ENCODE measurements at places on chromosomes 13 and 19.

GRCh38 chr13:40984668-40985366 lies 34.3 kb downstream of the ELF1 start:
- no peak for DNase-seq

DNA sequence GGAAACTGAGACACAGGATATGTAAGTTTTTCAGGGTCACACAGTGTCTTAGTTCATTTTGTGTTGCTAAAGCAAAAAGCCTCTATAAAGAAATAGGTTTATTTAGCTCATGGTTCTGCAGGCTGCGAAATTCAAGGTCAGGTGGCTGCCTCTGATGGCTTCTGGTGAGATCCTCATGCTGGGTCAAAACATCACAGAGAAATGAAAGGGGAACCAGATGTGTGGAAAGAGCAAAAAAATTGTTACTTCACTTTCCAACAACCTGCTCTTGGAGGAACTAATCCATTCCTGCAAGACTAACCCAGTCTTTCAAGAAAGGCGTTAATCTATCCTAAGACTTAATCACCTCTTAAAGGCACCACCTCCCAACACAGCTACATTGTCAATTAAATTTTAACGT lies 64.2 kb upstream of the UBL3 start:
- DNase-seq: no peak

DNA sequence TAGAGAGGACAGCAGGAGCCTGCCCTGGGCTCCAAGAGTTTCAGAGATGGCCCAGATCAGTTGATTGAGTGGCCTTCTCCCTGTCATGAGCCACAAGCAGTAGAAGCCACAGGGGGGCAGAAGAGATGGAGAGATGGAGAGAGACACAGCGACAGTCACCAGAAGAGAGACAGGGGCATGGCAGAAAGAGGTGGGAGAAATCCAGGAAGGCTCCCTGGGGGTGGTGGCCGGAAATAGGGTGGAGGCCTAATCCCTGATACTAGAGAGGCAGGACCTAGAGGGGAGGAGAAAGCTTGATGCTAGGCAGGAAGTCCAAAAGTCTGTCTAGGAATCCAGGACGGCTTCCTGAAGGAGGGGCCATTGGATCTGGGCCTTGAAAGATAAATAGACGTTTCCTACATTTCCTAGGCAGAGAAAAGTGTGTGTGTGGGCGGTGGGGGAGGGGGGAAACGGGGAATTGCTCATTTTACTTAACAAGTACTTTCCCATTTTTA lies 9.6 kb upstream of the TPM4 start:
- no peak for DNase-seq

DNA sequence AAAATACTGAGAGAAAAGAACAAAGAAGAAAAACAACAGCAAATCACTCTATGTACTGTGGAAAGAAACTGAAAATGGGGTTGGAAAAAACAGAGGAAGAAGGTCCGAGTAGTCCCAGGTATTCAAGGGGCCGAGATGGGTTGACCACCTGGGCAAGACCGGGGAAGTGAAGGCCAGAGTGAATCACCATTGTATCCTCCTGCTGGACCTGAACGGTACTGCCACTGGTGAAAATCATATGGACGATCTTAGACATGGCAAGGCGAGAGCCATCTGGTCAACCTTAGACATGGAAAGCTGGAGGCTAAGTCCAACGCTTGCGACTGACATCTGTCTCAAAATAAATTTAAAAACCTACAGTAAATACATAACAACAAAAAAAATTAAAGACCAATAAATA lies 44.4 kb upstream of the ZNF91 start:
- DNase-seq: no peak

- DNase-seq: no peak
These were observed 518.0 kb upstream of the SGCG start for GRCh38 chr13:22662771-22663170.

DNA sequence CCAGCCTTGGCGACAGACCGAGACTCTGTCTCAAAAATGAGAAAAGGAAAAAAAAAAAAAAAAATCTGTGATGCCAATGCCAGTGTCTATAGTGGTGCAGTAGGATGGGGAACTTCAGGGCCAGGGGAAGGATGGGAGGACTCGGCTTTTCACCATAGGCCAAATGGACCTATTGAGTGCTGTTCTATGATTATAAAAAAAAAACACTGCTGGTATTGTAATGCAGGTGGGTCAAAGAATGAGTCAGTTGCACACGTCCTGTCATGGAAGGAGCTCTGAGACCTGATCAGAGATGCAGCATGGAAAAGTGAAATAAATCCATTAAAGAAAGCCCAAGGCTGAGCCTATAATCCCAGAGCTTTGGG lies 7.0 kb downstream of the DNAJB1 start:
- no peak for DNase-seq

- DNase-seq: no peak
These were observed 10.4 kb upstream of the SACS start for GRCh38 chr13:23443878-23444277.

- no peak for DNase-seq
These were observed 18.0 kb upstream of the ITGBL1 start for GRCh38 chr13:101434486-101434885.

- DNase-seq: no peak
These were observed 28.6 kb downstream of the ALOX5AP start for GRCh38 chr13:30763786-30764413.

GRCh38 chr19:15138427-15138826 lies 31.2 kb downstream of the SYDE1 start:
- DNase-seq: no peak

- DNase-seq: no peak
These were observed 77.6 kb upstream of the IPO5 start for GRCh38 chr13:97875911-97876310.

GRCh38 chr13:64617231-64617630 lies 2612.9 kb downstream of the PCDH9 start:
- no peak for DNase-seq

GRCh38 chr13:38957794-38958592 lies 32.6 kb downstream of the STOML3 start:
- no peak for DNase-seq

DNA sequence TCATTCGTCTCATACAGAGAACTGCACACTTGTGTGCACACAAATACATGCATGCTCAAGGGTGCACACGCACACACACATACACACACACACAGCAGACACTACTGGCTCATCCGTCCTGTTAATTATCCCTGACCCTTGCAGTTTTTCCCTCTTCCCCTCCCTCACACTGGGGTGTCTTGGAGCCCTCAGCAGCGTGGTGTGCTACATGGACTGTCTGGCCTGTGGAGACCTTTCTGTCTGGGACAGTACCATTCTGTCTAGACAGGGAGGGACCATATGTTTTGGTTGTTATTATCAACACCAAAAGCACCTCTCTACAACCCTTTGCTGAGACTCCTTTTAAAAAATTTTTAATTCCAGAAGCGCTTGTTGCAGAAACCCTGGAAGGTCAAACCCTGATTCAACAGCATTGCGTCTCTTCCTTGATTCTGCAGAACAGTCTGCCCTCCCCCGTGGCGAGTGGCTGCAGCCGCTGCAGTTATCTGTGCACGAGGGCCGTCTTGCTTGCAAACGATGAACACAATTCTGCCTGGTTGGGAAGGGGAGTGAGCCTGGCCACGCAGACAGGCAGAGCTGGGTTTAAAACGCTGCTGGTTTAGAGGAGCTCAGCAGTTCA lies 374.0 kb downstream of the IRS2 start:
- DNase-seq: no peak

- no peak for DNase-seq
These were observed 10.7 kb downstream of the LILRA5 start for GRCh38 chr19:54302257-54302656.

GRCh38 chr13:101695870-101696516 lies 243.5 kb downstream of the ITGBL1 start:
- DNase-seq: no peak

- peak; percentile 76 for DNase-seq
These were observed 11.7 kb upstream of the ADGRE5 start for GRCh38 chr19:14369399-14370168.

GRCh38 chr13:105035092-105035491 lies 1500.4 kb downstream of the EFNB2 start:
- DNase-seq: no peak

GRCh38 chr13:39516096-39516495 lies 86.9 kb downstream of the LHFPL6 start:
- DNase-seq: no peak
